ENCODE measurements at places on chromosomes 11 and 22.
A peak's percentile ranks its signal among the peaks of the same experiment; 100 is the strongest.

- peak; percentile 97 for DNase-seq
Measured at GRCh38 chr11:66568124-66568916, at the start of gene CTSF. TSS of gene CTSF (minus strand) at chr11:66568606. CDS start at chr11:66568486, 120 bp downstream.

DNA sequence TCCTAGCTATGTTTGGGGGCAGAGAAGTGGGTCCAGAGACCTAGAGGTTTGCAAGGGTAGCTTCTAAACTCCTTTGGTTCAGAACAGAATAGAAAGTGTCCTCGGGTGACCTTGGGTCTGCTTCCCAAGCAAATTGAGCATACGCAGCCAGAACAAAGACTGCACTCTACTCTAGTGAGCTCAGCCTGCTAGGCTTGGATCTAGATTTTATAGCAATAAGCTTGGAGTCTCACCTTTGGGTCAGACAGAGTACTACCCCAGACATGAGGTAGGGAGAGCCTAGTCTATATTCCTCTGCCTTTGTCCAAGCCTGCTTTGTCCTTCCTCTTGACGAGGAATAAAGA is 52.6 kb upstream of the ELF5 start:
- DNase-seq = no peak

- DNase-seq = no peak
Measured at GRCh38 chr22:22374579-22374978, 130.0 kb downstream of the VPREB1 start.

GRCh38 chr22:46469711-46470110 is 67.7 kb downstream of the CELSR1 start:
- no peak for DNase-seq

GRCh38 chr11:65506772-65507505 is 8.1 kb downstream of the MALAT1 start:
- DNase-seq = peak; percentile 52

DNA sequence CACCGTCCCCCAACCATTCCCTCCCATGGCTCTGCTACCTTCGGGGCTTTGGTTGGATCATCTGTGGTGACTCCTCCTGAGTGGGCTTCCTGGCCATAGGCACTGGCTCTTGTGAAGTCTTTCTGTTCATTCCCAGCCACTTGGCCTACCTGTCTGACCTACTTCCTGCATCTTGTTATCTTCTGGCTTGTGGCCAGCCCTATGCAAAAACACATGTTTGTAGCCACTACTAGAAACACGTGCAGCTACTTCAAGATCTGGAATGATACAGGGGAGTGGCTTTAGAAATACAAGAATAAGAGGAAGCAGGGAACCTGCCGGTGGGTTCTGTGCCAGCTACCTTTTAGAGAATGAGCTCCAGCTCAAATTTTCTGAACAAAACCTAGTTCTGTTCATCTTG is 20.9 kb downstream of the RCOR2 start:
- no peak for DNase-seq

DNA sequence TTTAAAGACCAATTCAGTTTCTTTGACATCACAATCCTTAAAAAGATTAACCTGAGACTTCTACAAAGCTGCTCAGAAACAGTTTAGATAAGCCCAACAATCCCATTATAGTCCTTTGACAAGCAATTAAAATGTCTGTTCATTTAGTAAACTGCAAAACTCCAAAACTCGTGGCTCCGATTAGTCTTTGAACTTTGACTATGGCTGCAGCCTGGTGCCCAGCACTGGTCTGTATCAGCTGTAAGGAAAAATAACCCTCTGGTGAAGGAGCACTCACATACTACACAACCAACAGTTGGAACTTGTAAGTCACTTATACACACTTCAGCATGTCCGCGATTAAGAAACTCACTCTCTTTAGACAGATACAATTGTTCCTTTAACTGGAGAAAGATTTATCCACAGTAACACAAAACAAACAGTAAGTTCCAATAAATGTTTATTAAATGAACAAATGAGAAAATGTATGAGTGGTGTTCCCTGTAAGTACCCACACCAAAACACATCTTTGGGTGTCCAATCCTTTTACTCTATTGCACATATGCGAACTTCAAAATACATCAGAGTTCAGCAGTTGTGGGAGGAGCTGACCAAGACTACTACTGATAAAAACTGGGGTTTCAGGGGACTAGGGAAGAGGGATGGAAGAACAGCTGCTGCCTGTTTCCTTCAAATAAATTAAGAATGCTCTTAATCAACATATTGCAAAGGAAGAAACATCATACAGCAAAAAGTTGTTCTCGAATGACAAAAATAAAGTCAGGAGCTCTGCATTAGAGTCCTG is 36.4 kb downstream of the PITPNB start:
- no peak for DNase-seq

DNA sequence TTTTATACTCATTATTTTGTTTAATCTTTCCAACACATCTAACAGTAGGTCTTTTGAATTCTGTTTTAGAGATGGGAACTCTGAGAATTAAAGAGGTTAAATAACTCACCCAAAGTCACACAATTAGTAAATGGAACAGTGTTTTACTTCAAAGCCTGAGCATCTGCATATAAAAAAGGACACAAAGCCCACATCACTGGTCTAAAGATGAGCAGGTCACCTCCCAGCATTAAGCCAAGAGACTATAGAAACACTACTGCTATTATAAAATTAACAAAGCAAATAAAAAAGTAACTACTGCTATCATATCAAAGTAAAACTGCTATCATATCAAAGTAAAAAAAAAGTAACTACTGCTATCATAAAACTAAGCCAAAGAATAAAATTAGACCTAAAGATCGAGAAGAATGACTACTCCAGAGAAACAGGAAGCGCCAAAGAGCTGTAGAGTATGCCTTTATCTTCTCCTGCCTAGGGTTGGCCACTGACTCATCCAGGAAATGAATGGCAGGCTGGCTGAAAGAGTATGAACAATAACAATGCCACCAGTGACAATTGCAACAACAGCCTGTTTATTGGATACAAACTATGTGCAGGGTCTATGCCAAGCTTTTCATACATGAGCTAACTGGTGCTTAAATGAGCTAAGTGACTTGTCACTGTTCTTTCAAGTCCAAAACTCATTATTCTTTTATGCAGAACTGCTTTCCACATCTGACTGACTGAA is 1153.0 kb upstream of the TENM4 start:
- no peak for DNase-seq

DNA sequence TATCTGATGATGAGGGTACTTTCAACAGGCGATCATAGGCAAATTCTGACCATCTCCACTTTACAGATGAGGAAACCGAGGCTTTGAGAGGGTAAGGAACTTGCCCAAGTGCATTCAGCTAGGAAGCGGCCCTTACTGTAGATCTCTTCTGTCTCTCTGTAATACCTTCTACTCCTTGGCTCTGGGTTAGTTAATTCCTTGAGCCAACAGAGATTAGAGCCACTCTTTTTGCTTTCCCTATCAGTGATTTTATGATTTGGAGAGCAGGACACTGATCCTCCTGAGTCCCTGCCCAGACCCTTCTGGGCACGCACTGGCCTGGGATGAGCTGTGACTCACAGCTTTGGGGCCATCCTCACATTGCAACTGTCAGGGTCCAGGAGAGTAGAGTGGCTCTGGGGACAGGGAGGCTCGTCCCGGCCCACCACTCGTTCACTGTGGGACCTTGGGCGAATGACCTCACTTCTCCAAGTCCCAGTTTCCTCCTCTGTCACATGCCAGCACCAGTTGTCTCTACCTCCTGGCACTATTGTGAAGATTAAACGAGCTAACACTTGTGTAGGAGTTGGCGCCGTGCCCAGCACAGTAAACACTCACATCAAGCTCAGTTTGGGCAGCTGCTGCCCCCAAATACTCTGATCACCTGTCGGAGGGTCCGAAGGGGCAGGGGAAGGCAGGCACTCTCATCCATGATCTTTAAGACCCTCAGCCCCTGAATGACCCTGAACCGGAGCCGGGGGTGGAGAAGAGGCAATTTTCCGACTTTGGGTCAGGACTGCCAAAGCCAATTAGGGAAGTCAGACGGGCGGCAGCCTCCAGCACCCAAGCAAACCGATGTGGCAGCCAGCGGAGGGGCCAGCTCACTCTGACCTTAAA is 235.0 kb downstream of the MIAT start:
- no peak for DNase-seq

DNA sequence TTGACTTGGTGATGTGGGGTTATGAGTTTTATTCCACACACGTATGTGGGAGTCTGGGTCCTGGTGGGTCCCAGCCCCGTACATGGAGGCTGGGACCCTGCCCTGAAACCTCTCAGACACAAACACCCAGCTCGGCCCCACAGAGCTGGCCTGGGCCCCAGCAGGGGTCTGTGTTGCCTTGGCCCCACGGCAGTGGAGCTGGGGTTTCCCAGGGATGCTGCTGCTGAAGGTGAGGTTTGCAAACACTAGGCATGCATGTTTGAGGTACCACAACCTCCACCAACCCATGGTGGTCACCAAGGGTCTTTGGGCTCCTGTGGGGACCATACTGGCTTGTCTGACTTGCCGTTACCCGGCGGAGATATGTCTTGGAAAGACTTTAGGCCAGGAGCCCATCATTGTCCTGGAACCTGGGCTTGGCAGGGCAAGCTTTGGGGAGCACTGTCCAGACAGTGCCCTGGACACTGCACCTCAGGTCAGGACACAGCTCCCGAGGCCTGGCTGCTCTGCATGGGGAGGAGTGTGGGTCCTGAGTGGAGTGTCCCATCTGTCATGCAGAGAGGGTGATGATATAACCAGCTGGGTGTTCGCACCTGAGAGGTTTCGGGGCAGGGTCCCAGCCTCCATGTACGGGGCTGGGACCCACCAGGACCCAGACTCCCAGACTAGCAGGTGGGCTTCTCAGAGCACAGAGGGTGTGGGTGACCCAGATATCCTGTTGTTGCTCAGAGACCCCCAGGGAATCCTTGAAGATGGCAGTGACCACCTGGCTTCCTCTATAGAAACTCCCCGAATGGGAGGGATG is 63.3 kb downstream of the KCNQ1 start:
- peak; percentile 6 for DNase-seq

DNA sequence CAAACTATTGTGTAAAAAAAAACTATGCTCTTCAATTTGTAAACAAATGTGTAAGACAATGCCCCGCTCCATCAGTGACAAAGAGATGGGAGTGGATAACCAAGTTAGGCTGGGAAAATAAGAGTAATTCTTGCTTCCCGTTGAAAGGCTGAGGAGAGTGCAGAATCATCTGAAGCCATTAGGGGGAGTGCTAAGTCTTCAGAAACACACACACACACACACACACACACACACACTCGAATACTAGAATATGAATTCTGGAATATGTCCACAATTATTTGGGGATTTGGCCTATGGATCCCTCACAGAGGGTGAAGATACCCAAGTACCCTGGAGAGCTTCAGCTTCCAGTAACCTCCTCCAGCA is 27.8 kb upstream of the ROBO3 start:
- no peak for DNase-seq

- DNase-seq = no peak
Measured at GRCh38 chr11:99865951-99866350, 821.1 kb upstream of the ARHGAP42 start.

DNA sequence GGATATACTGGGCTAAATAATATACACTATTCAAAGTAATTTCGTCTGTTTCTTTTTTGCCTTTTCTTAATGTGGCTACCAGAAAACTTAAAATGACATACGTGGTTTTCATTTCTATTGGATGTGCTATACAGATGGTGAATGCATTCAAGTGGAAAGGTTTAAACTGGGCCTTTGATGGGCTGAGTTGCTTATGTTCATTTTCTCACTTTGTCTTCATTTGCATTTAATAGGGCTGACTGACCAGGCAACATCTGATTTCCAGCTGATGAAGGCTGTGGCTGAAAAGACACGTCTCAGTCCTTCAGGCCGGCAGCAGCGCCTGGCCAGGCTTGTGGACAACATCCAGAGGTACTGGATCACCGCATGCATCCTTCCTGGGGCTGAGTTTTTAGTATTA is 27.9 kb downstream of the PIWIL4 start:
- DNase-seq = no peak

GRCh38 chr11:36627006-36627405 is 29.0 kb upstream of the RAG2 start:
- DNase-seq = no peak
